Endothelial cell of umbilical vein (primary cell): ENCODE measurements at places on chromosomes 16 and 17.

- no peak for DNase-seq
Measured at GRCh38 chr17:59094861-59095530, 11.7 kb downstream of the TRIM37 start.

DNA sequence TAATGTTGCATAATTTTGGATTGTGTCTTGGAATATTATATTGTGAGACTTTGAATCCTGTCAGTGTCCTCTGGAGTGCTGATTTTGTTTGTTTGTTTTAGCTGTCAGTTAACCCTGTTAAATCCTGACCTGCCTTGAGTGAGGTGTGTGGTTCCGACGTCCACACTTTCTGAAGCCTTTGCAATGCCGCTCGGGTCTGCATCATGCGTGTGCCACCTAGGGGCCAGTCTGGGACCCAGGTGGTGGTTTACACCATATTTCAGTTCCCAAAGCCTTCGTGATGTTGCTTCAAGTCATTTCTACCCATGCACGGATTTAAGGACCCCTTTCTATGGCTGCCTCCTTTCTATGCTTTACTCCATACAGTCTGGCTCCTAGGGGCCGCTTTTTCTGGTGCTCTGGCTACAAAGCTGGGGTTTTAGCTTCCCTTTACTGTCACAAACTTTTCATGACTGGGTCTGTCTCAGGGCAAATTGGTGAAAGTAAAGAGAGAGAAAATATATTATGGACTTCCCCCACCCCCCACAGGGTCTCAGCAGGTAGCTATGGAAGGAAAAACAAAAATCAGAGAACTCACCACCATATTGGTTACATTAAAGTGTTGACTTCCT, 11.4 kb upstream of the OR4D1 start:
- DNase-seq = no peak

- DNase-seq = no peak
Measured at GRCh38 chr17:73401911-73402310, 90.1 kb upstream of the CDC42EP4 start.

DNA sequence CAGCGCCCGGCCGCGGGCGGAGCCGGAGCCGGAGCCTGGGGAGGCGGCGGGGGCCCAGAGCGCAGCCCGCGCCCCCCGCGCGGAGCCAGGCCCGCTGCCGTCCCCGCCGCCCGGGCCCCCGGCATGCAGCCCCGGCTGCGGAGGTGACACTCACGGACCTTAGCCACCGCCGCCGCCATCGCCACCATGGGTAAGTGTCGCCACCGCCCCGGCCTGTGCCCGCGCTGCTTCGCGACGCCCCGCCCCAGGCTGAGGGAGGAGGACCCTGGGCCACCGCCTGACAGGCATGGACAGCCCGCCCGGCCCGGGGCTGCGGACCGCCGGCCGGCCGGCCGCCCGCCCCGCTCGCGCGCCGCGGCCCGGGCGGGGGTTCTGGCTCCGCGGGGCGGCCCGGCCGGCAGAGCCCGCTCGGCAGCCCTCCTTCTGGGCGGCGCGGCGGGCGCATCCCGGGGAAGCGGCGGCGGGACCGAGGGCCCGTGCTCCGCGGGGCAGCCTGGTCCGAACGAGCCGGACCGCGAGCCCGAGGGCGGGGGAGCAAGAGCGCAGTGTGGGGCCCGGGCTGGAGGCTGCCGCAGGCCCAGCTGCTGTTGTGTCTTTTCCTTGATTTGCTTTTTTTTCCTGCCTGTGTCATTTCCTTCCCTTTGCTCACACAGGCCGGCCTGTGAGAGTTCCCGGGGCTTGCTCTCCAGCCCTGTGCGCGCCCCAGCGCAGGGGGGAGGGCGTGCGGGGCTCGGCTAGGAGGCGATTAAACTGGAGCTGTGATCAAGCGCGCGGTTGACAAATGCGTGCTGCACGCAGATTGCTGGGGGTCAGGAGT, 565 bp downstream of the MAP3K3 start:
- peak; percentile 92 for DNase-seq

GRCh38 chr17:75980188-75981018, 1.4 kb downstream of the TEN1 start:
- DNase-seq = no peak

DNA sequence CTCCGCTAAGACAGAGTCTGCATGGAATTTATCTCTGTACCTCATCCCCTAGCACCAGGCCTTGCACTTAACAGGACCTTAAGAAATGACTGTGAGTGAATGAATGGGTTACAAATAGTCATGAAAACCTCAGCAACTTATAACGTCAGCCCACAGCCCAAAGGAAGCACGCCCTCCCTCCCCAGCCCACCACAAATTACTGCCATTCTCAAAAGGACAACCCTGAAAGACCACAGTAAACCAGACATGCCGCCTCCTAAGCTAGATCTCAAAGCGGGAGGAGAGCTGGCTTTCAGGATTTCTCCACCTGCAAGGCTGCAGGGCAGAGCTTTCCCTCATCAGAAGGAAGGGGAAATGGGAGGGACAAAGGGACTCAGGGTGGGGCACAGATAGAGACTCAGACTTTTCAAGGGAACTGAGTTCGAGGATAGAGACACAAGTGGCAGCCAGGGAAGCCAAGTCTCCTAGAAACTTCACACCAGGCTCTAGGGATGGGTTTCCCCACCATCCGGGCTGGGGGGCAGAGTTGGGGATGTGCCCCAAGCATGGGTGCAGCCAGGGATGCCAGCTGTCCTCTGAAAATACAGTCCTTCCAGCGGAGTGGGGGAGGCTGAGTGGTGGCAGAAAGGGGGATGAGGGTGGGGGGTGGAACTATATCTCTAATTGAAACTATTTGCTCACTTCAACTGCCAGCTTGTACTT, 56.7 kb downstream of the PLXDC1 start:
- no peak for DNase-seq

DNA sequence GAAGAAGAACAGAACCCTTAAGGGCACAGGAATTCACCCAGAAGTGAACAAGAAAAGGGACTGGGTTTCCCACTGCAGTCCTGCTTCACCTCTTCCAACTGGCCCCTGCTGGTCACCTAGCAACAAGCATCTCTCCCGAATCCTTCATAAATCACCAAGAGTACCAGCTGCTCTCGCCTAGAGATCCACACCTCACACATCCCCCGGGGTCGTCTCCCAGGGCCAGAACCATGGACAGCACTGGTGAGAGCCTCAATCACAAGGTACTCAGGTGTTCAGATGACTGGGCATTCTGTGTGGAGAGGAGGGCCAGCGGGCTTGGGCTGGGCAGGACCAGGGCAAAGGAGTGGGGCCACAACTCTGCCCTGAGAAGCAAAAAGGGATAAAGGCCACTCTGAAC, 65.9 kb downstream of the CCT6B start:
- DNase-seq = no peak

DNA sequence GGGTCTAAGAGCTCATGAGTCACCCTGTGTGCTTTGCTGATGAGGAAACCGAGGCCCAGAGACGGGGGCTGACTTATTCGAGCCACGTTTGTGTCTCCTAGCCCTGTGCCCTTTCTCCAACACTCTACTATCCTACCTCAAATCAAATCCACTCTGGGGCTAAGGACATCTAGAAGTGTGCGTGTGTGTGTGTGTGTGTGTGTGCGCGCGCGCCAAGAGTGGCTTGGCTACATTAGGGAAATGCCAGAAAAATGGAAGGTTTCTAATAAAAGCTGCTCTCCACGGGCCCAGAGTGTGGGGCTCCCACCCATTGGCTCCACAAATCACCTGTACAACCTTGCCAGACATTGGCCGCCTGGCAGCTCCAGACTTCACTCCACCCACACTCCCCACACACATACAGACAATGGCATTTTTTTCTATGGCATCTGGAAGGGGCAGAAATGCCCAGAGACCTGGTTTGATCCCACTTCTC, 30.3 kb upstream of the PHOSPHO1 start:
- DNase-seq = no peak

DNA sequence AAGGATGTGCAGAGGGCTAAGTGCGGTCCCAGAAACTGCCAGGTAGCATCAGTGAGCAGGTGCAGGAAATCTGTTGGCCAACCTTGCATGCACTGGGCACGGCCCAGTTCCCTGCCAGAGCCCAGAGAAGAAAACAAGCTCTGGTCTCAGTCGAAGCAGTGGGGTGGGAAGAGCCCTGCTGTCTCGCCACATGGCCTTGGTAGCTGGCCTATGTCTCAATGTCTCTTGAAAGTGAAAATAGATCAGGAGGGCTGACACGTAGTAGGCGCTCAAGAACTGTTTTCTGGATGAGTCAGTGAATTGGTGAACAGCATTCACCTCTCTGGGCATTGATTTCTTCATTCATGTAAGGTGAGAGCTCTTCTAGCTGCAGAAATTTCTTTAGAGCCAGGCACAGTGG, 90.4 kb downstream of the MARF1 start:
- no peak for DNase-seq

DNA sequence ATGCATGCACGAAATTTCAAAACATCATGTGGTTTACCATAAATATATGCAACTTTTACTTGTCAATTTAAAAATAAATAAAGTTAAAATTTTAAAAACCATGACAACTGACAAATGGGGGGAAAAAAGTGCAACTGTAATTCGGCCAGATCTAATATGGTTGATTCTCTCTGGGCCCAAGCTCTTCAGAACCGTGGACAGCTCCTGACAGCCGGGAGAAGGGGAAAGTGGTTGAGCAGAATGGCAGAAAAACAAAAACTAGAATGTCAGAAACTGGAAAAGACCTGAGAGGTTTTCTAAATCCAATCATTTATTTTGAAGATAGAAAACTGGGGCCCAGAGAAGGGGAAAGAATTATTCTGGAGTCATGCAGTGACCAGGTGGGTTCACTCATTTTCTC, 126.6 kb downstream of the TMEM132E start:
- no peak for DNase-seq

DNA sequence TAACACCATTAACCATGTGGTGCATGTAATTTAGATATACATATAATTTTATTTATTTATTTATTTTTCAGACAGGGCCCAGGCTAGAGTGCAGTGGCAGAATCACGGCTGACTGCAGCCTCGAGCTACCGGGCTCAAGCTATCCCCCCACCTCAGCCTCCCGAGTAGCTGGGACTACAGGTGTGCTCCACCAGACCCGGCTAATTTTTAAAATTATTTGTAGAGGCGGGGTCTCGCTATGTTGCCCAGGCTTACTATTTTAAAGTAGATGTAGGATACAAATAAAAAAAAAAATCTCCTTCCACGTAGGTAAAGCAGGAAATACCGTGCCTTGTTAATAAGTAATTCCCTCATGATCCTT, 446 bp upstream of the COQ7 start:
- no peak for DNase-seq

GRCh38 chr17:10224582-10225195, 26.3 kb upstream of the GAS7 start:
- DNase-seq = no peak

DNA sequence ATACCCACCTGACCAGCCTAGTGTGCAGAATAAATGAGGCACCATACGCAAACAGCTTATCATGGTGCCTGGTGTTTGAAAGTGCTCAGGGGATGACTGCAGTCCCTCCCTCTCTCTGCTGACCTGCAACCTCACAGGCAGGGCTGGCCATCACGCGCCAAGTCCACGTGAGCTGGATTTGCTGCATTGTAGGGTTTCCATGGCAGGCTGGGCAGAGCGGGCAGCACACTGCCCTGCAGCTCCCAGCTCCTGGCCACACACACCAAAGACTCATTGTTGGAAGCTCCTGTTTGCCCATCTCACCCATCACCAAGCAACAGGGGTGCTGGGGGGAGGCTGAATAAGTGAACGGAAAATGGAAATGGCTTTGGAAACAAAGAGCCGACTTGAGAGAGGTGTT, 81.8 kb downstream of the IRX3 start:
- DNase-seq = no peak
